ENCODE measurements at places on chromosomes 4 and X.

DNA sequence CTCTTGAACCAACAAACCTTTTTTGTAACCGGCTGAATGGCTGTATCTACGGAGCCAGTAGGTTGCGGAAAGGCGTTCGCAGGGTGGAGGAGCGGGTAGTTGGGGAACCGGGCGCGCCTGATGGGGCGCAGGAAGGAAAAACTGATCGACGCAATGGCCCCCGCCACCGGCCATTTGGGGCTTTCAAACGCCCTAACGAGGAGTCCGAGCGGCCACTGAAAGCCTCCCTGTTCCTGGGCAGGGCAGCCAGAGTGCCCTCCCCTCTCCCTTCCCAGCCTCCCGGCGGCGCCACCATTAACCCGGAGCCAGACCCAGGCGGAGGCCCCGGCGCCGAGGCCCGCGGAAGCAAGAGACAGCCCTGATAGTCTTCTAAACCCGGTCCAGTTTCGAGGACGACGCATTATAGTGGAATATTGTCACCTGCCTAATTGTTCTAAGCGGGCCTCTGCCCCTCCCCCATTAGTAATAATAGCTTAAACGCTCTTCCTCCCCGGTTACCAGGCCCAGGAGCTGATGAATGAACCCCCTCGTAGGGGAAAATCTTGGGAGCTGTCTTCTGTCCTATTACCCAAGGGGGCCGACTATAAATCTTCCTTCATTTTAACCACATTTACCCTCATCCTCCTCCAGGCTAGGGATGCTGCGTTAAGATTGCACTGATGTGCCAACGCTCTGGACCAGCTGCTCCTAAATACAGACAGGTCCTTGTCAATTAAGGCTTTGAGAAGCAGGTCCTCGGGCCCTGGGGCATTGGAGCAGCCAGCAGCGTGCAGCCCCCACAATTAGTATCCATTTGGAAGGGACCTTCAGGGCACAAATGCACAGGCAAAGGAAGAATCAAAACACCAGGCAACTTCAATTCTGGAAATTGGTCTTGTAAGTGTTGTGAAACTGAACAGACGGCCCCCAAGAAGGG lies 61.6 kb upstream of the TMEM33 start:
- DNase-seq, result no peak

GRCh38 chrX:66872771-66873170 lies 233.9 kb upstream of the EDA2R start:
- no peak for DNase-seq

DNA sequence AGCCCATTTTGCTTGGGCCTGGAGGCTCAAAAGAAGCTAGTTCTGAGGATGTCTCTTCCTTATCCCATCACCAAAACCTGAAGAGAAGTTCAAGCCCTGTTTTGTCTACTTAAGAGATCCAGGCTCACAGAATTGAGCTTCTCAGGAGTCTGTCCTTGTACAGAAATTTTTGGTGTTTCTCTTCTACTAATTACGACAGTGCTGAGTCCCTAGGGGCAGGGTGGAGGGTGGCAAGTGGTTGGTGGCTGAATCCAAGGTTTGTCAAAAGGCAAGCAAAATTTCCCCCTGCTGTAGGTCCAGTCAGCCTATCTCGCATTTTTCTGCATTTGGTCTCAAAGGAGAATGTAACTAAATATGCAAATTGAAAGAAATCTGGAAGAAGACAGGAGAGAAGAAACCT lies 377.9 kb downstream of the SMARCA1 start:
- no peak for DNase-seq

GRCh38 chrX:40104985-40105834 lies 7.5 kb upstream of the BCOR start:
- peak; percentile 27 for DNase-seq

DNA sequence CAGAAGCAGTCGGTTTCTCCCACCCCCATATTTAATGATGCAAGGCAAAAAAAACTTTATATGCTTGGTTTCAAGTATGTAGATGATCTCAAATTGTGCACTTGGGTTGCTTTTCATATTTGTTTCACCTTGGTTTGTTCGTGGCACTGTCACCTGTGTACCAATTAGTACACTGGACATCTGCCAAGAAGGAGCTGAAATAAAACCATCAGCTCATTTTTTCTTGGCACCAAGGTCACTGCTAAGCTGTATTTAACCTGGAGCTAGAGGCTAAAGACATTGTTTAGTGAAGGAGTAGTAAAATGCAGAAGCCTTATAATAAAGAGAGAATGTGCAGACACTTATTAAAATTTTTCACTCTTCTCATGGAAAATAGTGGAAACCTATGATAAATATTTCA lies 430.8 kb downstream of the ARHGAP24 start:
- no peak for DNase-seq

DNA sequence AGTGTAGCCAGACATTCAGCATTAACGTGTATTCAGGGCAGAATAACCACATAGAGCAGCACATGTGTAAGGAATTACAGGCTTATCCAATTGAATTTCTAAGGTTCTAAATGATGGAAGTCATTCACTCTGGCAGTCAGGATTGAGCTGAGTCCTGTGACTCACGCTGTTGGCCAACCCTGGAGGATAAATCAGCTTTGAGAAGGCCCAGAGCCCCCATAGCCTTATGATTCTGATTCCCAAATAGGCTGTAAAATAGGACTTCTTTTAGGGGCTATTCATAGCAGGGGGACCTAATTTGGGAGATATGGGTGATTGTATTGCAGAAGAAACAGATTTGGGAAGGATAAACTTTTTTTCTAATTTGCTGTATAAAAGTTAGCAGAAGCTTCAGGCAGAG lies 8.1 kb upstream of the HPF1 start:
- no peak for DNase-seq

- no peak for DNase-seq
These were observed 380 bp downstream of the SLC34A2 start for GRCh38 chr4:25656031-25656430.

DNA sequence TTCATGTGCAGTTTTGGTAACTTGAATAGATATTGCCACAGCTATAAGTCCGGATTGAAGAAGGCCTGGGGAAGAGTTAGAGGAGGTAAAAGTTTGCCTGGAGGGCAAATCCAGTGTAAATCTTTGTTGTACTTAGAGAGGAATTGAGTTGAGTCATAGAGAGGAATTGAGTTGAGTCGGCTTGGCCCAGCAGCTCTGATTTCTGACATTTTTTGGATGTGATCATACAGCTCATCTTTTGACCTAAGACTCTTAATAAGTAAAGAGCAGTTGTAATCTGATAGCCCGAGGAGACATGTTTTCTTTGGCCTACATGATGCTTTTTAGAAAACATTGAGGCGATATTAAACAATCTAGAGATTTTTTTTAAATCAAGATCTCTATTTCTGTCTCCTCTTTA lies 3.9 kb downstream of the KIT start:
- no peak for DNase-seq

- no peak for DNase-seq
These were observed 353.7 kb upstream of the SLC7A11 start for GRCh38 chr4:138595731-138596460.

DNA sequence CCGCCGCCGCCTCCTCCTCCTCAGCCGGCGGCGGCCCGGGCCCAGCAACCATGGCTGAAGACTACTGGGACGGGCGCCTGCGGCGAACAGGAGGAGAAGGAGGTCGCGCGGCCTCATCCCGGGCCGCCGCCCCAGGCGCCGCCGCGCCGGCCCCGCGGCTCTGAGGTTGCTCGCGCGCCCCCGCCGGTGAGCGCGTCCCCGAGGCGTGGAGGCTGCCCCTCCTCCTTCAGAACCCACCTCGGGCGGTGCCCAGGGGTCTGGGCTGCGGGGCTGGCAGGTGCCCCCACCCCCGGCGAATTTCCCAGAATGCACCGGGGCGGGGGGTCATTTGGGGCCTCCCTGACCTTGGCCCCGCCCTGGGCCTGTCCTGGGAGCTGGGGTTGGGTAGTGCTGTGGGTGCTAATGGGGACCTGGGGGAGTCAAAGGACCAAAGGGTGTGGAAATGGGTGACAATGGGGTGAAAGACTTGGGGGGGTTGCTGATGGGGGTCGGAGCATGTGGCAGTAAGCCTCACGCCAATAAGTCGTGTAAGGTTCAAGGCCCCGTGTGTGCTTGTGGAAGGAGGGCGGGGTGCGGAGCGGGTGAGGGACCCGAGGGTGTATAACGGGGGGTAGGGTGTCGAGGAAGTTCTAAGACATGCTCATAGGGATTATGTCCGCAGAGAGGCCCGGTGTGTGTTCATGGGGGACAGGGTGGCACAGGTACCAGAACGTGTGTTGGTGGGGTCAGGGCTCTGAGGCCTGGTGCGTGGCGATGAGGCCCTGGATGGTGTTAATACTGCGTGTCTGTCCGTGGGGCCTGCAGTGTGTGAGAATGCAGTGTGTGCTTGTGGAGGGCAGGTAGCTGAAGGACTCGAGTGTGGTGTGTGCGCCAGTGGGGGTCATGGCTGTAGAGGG lies 687 bp downstream of the CDK16 start:
- no peak for DNase-seq

- DNase-seq, result no peak
These were observed 120.6 kb upstream of the TBC1D9 start for GRCh38 chr4:140876615-140877364.

GRCh38 chr4:46946919-46947536 lies 38.0 kb upstream of the COX7B2 start:
- DNase-seq, result no peak

DNA sequence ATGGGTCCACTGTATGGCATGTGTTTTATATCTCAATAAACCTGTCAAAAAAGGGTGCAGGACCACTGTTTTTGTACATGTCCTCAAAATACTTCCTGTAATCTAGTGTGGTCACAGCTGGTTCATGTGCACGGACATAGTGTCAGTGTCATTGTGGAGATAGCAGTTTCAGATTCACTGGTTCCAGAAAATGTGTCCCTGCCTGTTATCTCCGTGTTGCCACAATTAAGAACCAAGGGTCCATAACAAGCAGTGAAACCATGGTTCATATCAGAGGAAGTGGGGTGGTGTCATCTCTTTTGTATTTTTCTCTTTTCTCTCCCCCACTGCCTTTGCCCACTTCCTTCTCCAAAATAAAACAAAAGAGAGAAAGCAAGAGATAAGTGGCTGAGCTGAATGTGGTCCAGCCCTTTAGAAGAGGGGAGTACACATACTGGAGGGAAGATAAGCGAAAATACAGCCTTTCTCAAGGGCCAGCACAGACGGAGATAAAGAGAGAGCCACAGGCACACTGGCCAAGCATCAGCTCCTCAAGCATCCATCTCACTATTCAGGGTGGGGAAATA lies 51.2 kb downstream of the TBL1X start:
- DNase-seq, result no peak

- no peak for DNase-seq
These were observed 179.3 kb upstream of the TECRL start for GRCh38 chr4:64588507-64588906.

- peak; percentile 23 for DNase-seq
These were observed 53.1 kb downstream of the TMEM156 start for GRCh38 chr4:38979081-38979480.

GRCh38 chr4:128776794-128777216 lies 32.7 kb upstream of the JADE1 start:
- no peak for DNase-seq

DNA sequence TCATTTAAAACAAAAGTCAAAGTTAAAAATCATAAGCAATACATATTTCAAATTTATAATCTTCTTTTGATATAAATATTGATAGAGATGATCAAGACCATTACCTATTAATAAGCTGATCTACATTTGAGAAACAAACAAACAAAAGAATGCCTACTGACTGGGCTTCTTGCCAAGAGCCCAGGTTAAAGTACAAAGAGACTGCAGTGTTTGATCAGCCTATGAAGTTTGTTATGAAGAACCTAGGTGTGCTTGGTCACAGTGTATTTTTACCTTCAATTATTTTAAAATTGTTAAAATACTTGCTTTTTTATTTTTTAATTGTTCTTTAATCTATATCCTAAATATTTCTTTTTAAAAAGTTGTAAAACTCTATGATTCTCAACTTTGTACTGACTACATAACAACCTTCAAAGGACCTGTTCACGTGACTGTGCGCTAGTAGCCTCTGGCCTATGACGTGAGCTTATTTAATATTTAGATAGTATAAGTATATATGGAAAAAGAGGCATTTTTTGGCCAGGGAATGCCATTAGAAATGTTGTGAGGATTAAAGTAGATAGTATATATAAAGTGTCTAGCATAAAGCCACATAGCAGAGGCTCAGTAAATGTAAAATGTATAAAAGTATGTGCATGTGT lies 11.4 kb upstream of the SLC39A8 start:
- DNase-seq, result no peak

DNA sequence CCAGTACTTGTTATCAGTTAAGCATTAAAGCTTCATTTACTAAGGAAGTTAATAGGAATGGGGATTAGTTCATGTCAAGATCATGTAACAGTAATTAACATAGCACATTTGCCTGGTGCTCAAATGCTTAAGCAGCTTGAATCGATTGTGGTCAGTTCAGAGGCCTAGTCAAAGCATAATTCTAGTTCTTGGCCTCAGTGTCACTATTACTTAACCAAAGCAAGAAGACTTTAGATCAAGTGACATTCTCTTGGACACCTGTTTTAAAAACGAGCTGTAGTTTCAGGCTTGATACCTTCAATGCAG lies 115.2 kb upstream of the BMPR1B start:
- no peak for DNase-seq

GRCh38 chr4:151753056-151753455 lies 7.8 kb downstream of the GATB start:
- no peak for DNase-seq

DNA sequence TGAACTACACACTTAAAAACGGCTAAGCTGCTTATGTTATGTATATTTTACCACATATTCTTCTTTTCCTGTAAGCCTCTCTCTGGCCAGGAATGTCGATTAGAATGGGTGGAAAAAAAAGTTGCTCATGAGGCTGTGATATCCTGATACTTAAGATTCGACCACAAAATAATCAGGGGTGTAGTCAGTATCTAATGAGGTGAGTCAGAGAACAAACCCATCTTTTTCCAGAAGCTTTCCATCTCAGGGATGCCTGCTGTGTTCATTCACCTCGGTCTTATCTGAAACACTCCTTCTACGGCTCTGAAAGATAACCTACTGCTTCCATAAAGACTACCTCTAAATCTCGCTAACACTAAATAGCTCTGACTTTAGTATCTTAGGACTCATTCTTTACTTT lies 142.7 kb upstream of the MAP3K15 start:
- DNase-seq, result no peak

GRCh38 chr4:103052779-103053178 lies 23.8 kb downstream of the SLC9B2 start:
- DNase-seq, result no peak

- no peak for DNase-seq
These were observed 240.3 kb downstream of the DCLK2 start for GRCh38 chr4:150318527-150318926.

GRCh38 chr4:123613586-123614344 lies 217.2 kb downstream of the SPRY1 start:
- DNase-seq, result no peak

- DNase-seq, result no peak
These were observed 34.1 kb downstream of the TRIM2 start for GRCh38 chr4:153238135-153238919.

GRCh38 chrX:47191331-47191730 lies 2.3 kb upstream of the UBA1 start:
- no peak for DNase-seq

DNA sequence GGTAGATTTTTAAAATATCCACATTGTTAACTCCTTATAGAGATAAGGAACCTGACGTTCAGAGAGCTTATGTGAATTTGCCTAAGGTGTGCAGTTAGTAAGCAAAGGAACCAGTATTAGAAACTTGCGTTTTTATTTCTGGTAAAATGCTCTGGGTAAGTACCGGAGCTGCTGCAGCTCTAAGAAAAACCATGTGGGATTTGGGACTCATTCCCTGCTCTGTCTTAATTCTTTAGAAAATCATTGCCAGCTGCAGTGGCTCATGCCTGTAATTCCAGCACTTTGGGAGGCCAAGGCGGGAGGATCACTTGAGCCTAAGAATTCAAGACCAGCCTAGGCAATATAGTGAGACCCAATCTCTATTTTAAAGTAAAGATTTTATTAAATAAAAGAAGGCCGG lies 5.8 kb downstream of the CCKAR start:
- DNase-seq, result no peak

- no peak for DNase-seq
These were observed 5.8 kb downstream of the RPS4X start for GRCh38 chrX:72271091-72271788.

Measured in substantia nigra (tissue), 51 donors.